ENCODE measurements at places on chromosomes 6 and 20.

DNA sequence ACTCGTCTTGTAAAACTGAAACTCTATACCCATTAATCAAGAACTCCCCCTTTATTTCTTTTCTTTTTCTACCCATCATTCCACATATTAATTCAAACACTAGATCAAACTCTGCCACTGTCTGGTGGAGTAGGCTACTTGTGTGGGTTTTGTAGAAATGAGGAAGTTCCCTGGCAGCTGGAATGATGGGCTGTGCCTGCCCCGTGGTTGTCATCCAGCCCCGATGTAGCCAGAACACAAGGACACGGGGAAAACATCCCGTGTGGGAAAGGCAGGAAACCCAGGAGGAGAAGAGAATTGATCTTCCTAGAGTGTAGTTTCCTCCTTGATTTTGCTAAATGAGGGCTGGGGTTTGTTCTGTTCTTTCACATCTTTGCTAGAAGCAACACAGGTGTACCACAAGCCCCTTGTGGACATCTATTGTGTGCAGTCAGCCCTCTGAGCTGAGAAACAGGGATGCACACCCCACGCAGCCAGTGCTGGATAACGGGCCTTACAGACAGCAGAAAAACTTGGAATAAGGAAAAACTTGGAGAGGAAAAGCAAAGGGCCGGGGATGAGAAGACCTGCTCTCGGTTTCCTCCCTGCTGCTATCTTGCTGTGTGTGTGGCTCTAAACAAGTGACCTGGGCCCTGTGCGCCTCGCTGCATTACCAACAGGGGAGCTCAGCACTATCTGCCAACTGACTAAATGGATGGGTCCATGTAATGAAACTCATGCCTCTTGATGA is 88.0 kb downstream of the SCML4 start:
- no peak for DNase-seq

GRCh38 chr6:39086294-39086693 is 28.7 kb downstream of the SAYSD1 start:
- no peak for DNase-seq

DNA sequence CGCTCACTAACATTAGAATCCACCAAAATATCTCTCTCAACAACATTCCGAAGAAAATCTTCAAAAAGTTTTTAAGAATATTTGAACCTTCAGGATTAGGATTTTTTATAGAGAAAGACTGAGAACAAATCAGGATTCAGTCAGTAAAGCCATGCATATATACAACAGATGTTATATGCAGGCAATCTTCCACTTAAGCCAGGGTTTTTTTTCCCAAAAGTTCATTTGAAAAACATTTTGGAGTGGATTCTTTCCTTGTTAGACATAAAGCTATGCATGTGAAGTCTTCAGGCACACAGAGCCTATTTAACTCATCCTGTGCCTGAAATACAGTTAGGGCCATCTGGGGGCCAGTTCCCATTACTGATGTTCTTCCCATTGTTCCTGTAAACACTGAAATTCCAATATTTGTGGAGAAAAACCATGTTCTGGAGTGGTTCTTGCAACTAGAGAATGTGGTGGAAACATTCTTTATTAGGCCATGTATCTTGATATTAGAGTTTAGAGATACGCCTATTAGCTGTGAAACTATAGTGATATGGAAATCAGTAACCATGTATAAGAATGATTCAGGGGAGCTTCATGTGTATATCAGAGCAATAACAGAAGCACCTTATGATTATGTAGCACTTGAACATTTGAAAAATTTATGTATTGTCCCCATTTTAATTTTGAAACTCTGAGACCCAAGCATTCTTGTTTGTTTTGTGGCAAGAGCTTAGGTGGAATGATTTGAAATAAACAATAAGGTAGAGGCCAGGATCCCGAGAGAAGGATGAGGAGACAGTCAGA is 61.7 kb downstream of the PLEKHG1 start:
- DNase-seq = no peak

- DNase-seq = no peak
These were observed 103.5 kb downstream of the JARID2 start for GRCh38 chr6:15349379-15349778.

- DNase-seq = no peak
These were observed 144.2 kb downstream of the GMDS start for GRCh38 chr6:2101213-2101612.

GRCh38 chr6:33634946-33635345 is 13.8 kb downstream of the ITPR3 start:
- DNase-seq = no peak

DNA sequence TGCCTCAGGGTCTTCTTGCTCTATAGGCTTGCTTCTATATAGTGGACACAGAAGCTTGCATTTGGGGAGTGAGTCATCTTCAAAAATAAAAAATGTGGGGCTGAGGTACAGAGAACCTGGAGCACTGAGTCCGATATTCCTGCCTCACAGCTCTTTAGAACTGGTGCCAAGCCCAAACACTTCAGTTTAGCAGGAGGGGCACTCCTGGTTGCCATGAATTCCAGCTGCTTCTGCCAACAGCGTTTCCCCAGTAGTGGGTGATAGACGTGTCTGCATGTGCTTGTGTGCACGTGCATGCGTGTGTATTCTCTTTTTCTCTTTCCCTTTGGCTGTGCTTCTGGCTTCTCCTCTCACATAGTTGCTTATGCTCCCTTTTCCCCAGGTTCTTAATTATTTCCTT is 11.9 kb downstream of the DNPH1 start:
- no peak for DNase-seq

DNA sequence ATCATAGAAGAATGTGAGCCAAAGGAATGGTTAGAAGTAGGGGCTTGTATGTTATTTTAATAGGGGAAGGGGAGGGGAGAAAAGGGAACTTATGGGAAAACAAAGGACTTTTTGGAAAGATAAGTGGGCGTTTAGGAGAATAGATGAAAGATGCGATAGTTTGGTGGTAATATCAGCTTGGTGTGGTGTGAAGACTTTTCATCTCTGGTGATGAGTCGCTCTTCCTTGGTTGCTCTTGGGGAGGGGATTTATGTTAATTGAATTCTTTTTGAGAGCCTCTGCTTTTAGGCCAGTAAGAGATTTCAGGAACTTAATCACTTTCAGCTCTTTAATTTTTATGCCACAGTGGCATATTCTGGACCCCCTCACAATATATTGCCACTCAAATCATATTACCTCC is 10.8 kb downstream of the HECA start:
- no peak for DNase-seq

DNA sequence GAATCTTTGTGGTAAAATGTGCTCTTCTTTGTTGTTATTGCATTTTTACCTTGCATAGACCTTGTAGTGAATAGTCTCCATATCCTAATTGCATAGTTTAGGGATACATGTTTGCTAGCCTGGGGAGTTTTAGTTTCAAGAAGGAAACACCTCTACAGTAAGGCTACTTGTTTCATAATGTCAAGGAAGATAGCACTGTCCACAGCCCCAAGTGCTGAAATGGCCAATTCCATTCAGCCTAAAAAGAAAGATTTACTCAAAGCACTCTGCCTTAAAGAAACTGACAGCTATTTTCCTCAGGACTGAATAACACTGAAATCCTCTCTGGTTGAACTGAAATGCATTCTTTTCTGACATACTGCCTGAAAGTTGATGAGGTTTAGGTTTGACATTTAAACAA is 2.6 kb downstream of the HCRTR2 start:
- no peak for DNase-seq

- DNase-seq = peak; percentile 64
These were observed 4.0 kb upstream of the LIN28B start for GRCh38 chr6:104952911-104953399.

DNA sequence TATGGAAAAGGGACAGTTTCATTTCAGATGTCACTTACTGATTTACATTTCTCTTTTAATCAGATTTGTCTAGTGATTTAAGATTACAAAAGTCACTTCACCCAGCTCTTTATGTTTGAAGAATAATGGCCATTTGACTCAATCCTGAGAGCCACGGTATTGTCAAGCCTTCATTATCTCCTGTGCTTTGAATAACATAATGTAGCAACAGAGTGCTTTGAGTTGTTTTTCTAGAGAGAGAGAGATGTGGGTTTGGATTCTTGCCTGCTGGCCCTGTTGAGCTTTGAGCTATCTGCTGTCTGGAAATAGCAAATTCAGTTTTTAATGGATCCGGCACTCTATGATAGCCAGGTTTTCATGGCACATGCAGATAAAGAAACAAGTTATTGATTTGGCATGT is 478.4 kb upstream of the SOX4 start:
- no peak for DNase-seq

DNA sequence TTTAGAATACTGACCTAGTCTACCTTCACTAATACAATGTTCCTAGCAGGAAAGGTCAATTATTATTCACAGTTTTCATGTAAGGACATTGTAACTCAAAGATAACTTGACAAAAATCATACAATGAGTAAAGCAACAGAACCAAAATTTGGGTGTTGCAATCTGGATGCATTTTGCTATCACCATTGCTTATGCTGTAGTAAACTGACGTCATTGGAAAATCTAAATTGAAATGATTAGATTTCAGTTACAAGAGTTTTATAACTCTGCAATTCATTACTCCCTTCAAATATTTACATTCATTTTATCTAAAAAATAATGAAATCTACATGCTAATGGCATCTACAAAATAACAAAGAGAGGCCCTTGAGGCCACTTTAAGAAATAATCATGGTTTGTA is 147.0 kb downstream of the TENT5A start:
- no peak for DNase-seq

DNA sequence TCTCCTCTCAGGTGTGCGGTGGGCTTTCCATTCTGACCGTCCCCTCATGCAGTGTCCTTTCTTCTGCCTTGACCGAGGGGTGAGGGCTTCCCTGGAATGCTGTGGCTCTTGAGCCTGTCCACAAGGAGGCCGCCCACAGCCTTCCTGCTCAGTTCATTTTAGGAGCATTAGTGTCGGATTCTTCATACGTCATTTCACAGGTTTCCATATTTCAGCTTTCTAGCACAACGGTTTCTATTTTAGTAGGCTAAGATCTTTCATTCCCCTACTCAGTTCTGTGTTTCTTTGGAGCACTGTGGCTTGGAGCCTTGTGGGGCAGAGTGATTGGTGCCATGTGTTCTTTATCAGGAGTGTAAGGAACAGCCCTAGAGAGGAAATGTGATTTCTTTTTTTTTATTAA is 5.5 kb downstream of the PPP1R3G start:
- no peak for DNase-seq

DNA sequence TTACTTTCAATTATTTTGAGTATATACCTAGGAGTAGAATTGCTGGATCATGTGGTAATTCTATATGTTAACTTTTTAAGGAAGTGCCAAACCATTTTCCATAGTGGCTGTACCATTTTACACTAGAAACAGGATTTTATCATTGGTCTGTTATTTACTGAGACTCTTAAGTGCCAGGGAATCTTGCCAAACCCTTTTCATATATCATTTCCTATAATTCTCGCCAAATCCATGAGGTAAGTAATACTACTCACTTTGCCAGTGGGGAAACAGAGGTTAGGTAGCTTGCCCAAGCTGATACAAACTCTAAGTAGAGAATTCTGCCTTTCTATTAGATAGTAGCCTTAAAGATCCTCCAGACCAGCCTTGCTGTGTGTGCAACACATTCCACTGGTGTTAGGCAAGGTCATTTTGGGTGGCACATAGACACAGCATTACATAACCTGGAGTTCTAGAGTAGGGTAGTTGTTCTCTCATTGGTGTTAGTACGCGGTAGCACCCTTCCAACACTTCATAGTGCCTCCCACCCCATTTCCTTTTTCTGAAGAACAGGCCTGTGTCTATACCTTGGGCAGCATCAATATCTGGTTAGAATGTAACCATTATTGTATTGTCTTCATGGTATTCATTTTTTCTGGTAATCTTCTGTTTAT is 65.5 kb downstream of the ARID1B start:
- DNase-seq = no peak

- no peak for DNase-seq
These were observed 52.6 kb downstream of the SPTLC3 start for GRCh38 chr20:13061381-13061780.

GRCh38 chr20:42530855-42531448 is 658.8 kb downstream of the PTPRT start:
- DNase-seq = no peak

- peak; percentile 48 for DNase-seq
These were observed 855 bp upstream of the GFOD1 start for GRCh38 chr6:13488015-13488895.

GRCh38 chr20:45041464-45042337 is 59.2 kb downstream of the KCNS1 start:
- no peak for DNase-seq

- DNase-seq = peak; percentile 71
These were observed 16.5 kb downstream of the RIPOR2 start for GRCh38 chr6:24919056-24919892.

- DNase-seq = no peak
These were observed 298.9 kb downstream of the TFAP2C start for GRCh38 chr20:56928007-56928406.

GRCh38 chr6:3919130-3919628 is 70.0 kb downstream of the FAM50B start:
- no peak for DNase-seq

DNA sequence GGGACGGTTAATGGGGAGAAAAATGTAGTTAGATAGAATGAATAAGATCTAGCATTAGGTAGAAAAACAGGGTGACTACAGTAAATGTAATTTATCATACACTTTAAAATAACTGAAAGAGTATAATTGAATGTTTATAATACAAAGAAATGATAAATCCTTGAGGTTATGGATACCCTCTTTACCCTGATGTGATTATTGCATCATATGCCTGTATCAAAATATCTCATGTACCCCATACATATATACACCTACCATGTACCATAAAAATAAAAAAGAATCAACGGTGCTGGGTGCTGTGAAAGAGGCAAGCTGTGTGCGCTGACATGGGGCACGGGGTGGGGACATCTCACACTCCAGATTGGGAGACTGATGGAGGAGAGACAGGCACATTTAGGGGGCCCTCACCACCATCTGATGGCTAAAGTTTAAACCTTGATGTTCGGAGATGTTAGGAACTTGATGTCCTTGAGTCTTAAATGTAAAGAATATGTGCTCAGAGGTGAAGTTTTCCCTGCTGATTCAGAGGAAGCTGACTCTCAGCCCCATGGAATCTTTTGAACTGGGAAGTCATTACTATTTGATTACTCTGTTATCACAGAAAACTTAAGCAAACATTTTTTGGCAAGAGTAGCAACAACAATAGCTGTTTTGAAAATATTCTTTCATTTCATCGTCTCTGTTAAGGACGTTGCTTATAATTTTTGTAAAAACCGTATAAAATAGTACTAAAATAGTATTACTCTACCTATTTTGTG is 26.4 kb upstream of the RFPL4B start:
- DNase-seq = no peak

Data from glutamatergic neuron (in vitro differentiated cells).